Activated effector memory CD4-positive, alpha-beta T cell treated with anti-CD3 and anti-CD28 coated beads, Interleukin-2, amount 50 U/mL, for 16 hours (primary cell): ENCODE measurements at places on chromosomes 3 and 15.

- no peak for DNase-seq
Observed at GRCh38 chr3:140602781-140603180, 75.1 kb upstream of the TRIM42 start.

- DNase-seq: peak; percentile 97
Observed at GRCh38 chr15:40569129-40569953, at the start of gene RPUSD2. Gene RPUSD2, plus strand, starts transcription at chr15:40569299. Its CDS starts 39 bp downstream, at chr15:40569338.

- no peak for DNase-seq
Observed at GRCh38 chr3:38724392-38724736, 74.9 kb upstream of the SCN5A start.

GRCh38 chr3:4814305-4814903 lies 164.8 kb upstream of the BHLHE40 start:
- no peak for DNase-seq

GRCh38 chr3:28334552-28334951 lies 14.0 kb upstream of the ZCWPW2 start:
- no peak for DNase-seq

DNA sequence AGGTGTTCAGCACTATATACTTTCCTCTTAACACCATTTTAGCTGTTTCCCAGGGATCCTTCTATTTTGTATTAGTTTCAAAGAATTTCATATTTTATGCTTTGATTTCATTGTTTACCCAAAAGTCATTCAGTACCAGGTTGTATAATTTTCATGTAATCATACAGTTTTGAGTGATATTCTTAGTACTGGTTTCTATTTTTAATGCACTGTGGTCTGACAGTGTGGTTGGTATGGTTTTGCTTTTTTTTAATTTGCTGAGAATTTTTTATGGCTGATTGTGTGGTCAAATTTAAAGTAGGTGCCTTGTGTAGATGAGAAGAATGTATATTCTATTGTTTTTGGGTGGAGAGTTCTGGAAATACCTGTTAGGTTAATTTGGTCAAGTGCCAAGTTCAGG lies 323.4 kb upstream of the EPHA6 start:
- DNase-seq: no peak

GRCh38 chr3:25344670-25345069 lies 83.4 kb upstream of the RARB start:
- no peak for DNase-seq

DNA sequence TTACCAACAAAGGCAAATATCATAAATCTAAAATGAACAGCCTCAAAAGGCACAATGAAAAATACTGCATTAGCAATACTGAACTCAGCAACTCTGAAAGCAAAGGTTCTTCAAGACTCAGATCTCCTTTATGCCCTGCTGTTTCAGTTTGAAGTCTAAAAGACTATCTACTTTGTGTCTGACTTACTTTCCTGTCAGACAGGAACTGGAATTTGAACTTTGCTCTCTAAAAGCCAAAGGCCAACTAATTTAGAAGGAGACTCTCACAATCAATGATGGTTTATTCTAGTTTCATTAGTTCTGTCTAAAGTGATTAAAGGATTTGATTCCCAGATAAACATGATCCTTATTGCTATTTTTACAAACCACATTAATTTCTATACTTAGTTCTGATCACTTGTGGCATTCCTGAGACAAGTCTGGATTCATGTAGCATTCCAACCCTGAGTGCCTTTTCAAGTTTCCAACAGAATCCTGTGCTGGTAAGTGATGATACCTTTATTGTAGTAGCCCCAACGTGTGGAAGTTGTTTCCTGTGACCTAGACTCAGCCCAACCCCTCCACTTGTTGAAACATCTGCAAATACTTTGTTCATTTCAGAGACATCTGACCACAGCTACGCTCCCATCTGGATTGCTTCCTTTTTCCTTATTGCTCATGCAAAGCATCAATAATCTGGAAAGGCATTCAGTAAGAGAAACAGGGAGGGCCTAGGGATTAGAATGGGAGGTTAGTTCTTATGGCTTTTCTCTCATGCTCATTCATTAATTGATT lies 14.9 kb upstream of the LEKR1 start:
- no peak for DNase-seq

DNA sequence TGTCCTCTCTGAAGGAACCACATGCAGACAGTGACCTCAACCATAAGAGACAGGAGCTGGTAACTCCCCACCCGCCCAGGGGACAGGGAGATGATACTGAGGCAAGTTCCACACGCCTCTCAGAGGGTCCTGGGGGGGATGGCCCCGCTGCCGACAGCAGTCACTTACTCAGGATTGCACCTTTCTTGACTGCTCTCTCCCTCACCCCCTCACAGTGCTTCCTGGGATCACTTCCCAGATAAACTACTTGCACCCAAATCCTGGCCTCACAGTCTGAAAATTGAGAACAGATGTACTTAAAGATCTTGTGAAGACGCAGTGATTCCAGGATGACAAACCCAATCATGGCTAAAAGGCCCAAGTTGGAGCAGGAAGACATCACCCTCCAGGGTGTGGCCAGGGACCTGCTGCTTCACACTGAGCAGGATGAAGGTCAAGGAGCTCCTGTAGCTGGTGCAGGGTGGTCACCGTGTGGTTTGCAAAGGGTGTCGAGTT lies 207.6 kb downstream of the ADAMTS17 start:
- DNase-seq: no peak

DNA sequence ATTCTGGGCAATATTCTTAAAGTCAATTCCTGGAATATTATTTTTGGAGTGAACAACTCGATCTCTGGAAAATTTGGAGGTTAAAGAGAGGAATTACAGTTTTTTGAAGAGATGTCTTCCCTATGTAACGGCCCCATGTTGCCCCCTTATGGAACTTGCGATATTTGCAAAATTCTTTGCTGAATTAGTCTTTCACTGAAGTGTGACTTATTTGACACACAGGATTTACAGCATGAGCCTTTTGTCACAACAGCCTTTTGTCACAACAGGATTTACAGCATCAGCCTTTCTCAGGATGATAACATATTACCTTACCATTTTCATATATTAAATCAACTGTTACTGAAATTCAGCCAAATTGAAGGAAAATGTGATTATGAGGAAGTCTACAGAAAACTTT lies 37.8 kb upstream of the SPTSSB start:
- no peak for DNase-seq

DNA sequence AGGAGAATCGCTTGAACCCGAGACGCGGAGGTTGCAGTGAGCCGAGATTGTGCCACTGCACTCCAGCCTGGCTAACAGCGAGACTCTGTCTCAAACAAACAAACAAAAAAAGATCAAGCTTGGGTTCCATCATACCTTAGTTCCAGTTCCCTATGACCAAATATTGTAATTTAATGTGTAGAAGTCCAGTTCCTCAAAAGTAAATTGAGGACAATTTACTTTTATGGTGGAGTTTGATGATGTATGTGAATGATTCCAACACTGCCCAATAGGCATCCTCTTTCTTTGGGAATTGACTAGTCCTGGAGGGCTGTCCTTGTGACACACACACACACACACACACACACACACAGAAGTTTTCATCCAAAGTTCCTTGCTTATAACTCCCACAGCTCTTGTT lies 2.8 kb upstream of the PKM start:
- no peak for DNase-seq

DNA sequence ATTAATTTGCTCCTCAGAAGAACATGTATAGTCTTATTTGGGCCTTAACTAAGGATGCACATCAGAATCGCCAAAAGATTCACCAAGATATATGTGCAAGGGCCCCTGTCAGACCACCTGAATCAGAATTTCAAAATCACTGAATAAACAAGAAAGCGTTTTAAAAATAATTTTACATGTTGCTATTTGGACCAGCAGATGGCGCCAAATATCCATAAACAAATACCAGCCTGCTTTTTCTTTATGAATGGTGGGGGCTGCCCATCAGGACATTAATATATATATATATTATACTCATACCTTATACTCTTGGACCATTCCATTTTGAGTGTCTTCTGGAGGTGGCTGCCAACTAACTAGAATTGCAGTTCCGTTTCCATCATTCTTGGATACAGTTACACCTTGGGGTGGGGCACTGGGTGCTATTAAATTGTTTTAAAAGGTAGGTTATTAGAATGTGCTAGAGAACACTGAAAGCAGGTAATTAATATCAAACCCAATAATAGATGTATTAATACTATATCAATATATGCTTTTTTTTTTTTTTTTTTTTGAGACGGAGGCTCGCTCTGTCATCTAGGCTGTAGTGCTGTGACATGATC lies 1108.3 kb downstream of the ROBO1 start:
- DNase-seq: no peak

GRCh38 chr3:45880725-45881077 lies 5.6 kb upstream of the CCR9 start:
- DNase-seq: no peak

DNA sequence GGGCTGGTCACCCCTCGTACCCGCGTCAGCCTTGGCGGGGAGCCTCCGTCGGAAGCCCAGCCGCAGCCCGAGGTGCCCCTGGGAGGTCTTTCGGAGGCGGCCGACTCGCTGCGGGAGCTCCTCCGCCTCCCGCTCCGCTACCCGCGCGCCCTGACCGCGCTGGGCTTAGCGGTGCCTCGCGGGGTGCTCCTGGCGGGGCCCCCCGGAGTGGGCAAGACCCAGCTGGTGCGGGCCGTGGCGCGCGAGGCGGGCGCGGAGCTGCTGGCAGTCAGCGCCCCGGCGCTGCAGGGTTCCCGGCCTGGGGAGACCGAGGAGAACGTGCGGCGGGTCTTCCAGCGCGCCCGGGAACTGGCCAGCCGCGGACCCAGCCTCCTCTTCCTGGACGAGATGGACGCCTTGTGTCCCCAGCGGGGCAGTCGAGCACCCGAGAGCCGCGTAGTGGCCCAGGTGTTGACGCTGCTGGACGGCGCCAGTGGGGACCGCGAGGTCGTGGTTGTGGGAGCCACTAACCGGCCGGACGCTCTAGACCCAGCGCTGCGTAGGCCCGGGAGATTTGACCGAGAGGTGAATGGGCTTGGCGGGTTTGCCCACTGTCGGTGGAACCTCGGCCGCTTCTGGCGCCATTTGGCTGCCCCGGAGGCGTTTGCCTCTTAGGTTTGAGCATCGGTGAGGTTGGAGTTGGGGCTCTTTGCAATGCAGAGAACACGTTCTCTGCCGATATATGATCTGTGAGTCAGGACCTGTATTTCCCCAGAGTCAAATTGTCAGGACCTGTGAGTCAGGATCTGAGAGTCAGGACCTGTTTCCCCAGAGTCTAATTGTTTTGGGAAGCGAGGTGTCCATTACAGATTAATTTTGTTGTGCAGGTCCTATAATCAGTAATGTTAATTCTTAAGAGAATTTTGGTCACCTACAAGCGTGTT lies 24.9 kb upstream of the GATM start:
- peak; percentile 73 for DNase-seq

DNA sequence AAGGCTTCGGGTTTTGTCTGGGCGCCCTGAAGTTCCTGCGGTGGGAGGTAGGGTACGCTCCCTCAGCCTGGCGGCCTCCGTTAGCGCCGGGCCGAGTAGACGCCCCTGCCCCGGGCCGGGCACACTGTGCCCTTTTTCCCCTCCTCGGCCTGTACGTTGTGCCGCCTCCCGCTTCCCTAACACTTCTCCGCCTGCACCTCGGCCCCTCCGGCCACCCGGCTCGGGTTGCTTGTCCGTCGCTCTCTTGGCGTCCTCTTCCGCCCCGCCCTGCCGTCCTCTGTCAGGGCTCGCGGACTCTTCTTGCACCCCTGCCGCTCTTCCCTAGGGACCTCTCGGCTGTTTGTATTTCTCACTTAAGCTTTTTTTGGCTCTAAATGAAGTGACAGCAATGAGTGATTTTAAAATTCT lies 384 bp downstream of the KNL1 start:
- no peak for DNase-seq

- DNase-seq: peak; percentile 45
Observed at GRCh38 chr3:48411606-48412374, 18.1 kb downstream of the PLXNB1 start.

- DNase-seq: no peak
Observed at GRCh38 chr3:56075089-56075488, 393.2 kb downstream of the ERC2 start.

GRCh38 chr3:141996437-141996836 lies 120.0 kb downstream of the ATP1B3 start:
- DNase-seq: no peak

DNA sequence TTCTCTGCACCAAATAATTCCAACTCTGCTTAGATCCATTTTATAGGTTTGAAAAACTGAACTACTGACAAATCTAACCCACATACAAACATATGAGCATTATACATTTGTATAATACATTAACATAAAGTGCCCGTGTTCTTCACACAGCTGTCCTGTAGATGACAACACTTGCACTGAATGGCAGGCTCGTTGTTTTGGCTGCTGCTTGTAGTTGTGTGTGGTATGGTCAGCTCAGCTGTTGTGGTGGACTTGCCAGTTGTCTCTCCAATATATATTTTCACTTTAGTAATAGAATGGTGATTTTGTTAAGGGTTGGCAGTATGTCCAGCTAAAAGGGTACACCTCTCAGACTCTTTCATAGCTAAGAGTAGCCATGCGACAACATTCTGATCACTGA lies 30.5 kb downstream of the CHST2 start:
- no peak for DNase-seq

DNA sequence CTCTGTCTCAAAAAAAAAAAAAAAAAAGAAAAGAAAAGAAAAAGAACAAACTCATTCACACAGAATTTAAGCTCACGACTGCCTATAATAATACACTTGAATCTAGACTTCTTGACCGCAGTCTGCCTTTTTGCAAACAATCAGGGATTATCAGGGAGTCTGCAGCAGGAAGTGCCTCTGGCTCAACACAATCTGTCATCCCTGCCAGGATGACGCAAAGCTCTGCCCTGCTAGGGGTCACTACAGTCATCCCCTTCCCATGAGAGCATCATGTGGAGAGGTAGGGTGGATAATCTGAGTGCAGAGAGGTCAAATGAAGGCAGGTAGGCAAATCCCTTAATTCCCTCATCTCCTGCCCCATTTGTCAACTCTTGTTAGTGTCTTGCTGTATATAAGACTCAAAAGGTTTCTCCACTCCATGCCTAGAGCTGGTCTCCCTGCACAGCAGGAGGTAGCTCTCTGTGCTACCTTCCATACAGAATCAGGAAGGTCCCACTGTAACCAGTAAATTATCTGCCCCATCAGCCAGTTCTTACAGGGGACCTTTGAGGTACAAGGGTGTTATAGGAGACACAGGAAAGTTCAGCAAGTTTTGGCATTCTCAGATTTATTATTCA lies 4.2 kb downstream of the UBAP1L start:
- DNase-seq: no peak

DNA sequence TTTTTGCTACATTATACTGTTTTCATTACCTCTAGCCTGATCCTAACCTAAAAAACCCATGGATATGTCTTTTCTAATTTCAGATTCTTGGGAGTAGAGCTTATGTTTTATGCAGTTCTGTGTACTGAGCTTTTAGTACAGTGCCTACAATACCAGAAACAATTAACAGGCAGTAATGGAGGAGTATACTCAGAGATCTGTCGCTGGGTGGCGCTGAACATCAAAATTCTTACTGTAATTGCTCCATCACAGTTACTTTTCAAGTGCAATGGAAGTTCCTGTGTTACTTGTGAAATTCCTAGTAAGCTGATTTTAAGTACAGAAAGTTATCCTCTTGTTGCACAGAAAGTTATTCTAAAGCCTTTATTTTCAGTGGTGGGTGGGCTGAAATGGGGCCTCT lies 66.9 kb downstream of the RNF13 start:
- peak; percentile 65 for DNase-seq
